D341Med (cell line): ENCODE measurements at places on chromosomes 3 and 15.

DNA sequence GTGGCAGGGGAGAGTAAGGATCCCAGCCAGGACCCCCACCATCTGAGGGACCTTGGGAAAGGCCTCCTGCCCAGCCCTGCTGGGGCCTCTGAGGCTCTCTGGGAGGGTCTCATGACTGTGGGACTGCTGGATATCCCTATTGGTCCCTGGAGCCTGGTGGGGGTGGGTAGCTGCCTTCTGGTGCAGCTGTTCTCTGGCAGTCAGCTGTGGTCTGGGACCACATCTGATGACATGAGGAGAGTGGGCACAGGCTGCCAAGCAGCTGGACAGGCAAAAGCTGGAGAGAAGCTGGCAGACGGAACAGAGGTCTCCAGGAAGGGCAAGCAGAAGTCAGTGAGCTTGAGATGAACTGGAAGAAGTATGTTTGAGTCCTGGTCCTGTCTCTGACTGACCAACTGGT lies 22.4 kb downstream of the PLEKHO2 start:
- no peak for DNase-seq

DNA sequence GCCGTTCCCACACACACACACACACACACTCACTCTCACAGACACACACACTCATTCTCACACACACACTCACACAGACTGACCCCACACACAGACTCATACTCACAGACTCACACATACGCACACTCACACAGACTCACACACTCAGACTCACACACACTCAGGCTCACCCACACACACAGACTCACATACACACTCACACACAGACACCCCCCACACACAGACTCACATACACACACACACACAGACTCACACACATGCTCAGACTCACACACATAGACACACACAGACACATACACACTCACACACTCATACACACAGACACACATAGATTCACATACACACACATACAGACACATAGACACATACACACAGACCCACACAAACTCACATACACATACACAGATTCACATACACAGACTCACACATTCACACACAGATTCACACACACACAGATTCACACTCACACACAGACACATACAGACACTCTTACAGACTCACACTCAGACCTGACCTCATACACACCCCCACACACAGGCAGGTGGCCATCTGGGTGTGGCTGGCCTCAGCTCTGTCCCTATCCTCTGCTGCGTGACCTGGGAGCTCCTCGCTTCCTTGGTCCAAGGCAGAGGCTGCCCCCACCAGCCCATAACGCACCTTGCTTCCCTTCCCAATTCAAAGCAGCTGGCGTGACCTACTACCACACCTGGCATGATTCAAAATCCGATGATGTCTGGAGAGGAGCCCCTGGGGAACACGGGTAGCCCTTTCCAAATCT lies 1.9 kb downstream of the C3orf22 start:
- no peak for DNase-seq

- no peak for DNase-seq
Observed at GRCh38 chr3:57958642-57959422, 49.4 kb upstream of the FLNB start.

DNA sequence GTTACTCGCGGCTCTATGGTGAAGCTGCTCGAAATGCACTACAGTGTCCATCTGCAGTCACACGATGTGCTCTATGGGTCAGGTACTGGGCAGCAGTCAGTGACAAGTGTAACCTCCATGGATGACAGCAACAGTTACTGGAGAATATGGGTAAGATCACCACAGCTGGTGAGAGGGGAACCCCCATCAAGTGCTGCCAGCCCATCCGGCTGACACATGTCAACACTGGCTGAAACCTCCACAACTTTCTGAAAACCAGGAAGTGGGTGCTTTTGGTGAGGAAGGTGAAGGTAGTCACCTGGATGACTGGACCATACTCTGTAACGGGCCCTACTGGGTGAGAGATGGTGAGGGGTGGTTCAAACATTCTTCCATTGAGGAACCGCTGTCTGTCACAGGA lies 87.4 kb upstream of the C15orf39 start:
- DNase-seq, result no peak

- no peak for DNase-seq
Observed at GRCh38 chr3:170098753-170099152, 61.0 kb downstream of the GPR160 start.

GRCh38 chr15:98938105-98938417 lies 69.5 kb downstream of the PGPEP1L start:
- DNase-seq, result no peak

- DNase-seq, result no peak
Observed at GRCh38 chr3:47239929-47240328, 42.7 kb downstream of the KIF9 start.

DNA sequence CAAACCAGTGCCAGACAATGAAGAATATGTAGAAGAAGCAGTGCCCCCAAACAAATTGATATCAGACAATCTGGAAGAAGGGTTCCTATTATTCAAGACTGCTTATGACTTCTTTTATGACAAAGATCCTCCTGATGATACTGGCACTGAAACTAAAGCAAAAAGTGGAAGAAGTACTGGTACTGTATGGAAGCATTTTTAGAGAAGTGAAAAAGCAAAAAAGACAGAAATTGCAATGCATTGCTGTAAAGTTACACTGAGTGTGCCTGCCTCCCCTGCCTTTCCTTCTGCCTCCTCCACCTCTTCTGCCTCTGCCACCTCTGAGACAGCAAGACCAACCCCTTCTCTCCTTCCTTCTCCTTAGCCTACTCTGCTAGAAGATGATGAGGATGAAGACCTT lies 167.6 kb downstream of the PLCL2 start:
- DNase-seq, result no peak

DNA sequence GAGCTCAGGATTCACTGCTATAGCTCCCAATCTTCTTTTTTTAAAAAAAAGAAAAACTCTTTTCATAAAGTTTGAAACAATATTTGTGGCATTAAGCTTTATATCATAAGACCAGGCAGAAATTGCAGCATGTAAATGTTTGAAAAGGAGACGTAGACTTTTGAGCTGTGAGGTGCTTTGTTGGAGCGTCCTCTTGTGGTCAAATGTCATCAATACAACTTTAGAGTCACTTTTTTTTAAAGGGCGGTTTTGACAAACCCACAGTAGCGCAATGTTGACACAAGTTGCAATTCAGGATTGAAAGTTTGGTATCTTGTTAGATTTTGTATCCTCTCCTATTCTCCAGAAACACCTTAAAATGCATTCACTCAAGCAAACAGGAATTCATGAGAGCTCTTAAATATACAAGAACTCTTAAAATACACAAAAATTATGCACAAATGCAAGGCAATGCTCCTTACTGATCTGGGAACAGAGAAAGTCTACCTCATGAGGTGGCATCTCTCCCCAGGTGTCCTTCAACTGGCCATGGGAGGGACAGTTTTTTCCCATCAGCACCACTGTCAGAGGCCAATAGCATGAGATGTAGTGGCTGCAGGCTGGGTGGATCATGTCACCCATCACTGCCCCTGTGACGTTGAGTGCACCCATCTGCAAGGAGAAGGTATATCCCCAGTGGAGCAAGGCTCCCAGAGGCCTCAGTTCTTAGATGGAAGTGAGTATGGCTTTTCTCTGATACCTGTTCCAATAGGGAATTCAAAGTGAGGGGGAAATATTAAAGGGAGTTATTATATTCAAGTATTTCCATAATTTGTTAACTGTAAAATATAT lies 70.7 kb downstream of the ANXA2 start:
- peak; percentile 45 for DNase-seq

- DNase-seq, result no peak
Observed at GRCh38 chr3:14338242-14338641, 64.2 kb upstream of the SLC6A6 start.

- no peak for DNase-seq
Observed at GRCh38 chr15:56254265-56254664, 10.6 kb upstream of the RFX7 start.

DNA sequence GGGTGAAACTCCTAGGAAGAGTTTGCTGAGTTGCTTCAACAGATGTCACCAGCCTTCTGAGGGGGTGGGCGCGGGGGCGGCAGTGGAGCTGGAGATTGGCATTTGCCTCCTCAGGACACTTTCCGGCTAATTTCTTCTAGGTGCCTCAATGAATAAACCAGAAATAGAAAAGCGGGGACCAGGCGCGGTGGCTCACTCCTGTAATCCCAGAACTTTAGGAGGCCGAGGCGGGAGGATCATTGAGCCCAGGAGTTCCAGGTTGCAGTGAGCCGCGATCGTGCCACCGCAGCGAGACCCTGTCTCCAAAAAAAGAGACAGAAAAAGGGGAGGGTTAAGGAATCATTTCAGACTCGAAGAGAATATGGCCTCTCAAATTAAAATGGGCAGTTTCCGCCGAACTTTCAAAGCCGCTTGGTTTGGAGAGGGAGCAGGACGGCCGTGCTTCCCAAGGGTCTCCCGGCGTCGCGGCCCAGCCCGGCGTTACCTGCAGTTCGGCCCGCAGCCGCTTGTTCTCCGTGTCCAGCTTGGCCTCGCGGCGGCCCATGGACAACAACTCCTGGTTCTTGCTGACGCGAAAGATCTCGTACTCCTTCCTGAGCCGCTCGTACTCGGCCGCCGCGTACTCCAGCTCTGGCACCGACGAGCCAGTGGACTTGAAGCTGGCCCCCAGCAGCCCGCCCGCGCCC lies 587 bp downstream of the NPHP3 start:
- DNase-seq, result no peak

GRCh38 chr3:36025232-36025631 lies 355.1 kb upstream of the STAC start:
- no peak for DNase-seq

GRCh38 chr15:91311986-91312385 lies 211.9 kb downstream of the SV2B start:
- no peak for DNase-seq

DNA sequence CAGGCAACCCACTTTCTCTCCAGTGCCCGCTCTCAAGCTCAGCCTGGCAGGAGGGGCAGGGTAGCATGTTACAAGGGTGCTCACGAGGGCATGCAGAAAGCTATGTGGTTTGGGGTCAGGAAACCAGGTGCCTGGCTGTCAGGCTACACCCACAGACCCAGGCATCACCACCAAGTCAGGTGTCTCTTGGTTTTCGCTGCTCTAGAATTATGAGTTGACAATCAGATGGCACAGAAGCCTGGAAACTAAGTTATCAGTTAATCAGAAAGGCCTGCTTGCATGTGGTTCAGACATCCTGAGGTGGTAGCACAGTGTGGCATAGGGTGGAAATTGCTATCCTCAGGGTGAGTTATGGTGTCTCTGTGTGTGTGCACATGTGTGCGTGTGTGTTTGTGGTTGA lies 16.2 kb upstream of the CCR9 start:
- no peak for DNase-seq

- DNase-seq, result no peak
Observed at GRCh38 chr3:11195721-11196332, 41.5 kb downstream of the HRH1 start.

- no peak for DNase-seq
Observed at GRCh38 chr15:91973481-91973880, 120.0 kb downstream of the SLCO3A1 start.

- DNase-seq, result no peak
Observed at GRCh38 chr3:50490424-50490823, 13.0 kb downstream of the CACNA2D2 start.

DNA sequence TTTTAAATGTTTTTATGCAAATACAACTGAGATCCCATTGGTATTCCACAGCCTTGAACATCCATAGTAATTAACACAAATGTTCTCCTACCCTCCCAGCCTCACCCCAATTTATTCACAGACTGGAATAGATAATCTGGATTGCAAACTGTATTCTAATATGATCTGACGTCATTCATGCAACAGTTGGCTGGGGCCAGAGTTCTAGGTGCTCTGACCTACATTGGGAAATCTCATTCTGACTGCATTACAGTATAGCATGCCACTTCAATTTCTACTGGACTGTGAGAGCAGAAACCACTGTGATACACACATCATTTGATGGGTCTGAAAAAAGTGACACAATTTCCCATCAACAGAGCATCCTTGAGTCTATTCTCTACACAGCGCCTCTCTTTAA lies 403.1 kb downstream of the MAGI1 start:
- no peak for DNase-seq

DNA sequence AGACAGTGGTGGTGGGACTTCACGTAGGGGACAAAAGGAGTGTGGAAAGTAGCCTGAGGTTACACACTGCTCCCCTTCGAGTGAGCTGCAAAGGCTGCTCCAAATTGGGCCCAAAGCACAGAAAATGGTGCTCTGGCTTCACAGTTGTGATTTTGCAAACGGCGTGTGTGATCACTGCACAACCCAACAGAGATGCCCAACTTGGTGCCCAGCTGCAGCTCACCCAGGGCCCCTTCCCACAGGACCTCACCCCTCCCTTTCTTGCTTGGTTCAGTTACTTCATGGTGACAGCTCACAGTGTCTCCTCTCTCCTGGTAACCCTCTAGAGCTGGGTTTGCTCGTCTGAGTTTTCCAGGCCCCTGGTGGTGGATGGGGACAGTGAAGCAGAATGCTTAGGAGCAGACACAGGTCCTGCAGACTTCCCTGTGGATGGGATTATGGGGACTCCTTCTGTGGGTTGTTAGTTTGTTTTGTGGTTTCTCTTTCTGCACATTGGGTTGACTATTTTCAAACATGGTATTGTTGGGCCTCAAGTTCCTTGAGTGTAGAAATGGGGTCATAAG lies 98.3 kb downstream of the TOP2B start:
- DNase-seq, result no peak

DNA sequence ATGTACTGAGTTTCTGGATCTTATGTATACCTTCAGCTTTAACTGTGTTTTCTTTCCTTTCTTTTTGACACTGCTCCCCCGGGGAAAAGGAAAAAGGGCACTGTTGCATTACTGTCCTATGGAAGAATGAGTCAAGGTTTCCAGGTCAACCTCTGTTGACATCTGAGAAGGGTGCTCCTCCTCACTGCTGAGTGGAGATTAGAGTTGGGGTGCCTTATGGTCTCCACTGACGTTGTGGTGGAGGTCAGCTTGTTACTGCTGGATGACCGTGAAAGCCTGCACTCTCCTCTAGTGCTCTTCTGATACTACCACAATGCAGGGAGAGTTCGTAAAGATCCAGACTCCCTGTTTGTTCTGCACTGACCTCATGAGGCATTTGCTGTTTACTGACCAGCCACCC lies 252.1 kb upstream of the GRM7 start:
- no peak for DNase-seq

DNA sequence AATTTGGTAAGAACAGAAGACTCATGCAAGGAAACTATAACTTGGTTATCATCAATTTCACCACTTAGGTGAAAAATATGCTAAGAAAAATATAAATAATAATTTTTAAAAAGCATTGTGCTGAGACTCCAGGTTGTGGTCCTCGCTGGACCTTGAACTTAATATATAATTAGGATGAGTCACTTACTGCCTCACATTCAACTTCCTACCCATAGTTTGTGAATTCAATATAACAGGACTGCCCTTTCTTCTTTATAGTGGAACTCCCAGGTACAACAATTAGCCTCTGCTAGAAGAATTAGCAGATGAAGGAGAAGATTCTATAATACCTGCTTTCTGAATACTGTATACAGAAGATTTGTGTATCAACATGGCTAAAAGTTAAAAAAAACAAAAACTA lies 149.1 kb upstream of the SPRED1 start:
- DNase-seq, result no peak

- DNase-seq, result peak; percentile 90
Observed at GRCh38 chr3:52144034-52144795, 10.0 kb downstream of the POC1A start.
